ENCODE measurements at places on chromosomes 12 and 14. TPM values are rescaled to one million over a fixed set of nuclear protein-coding genes. Genes with fewer than 3 reads are reported as not detected.

VASH1 gene
- total RNA-seq = 5.6 TPM

KRT71 gene
- not detected for total RNA-seq

DNA sequence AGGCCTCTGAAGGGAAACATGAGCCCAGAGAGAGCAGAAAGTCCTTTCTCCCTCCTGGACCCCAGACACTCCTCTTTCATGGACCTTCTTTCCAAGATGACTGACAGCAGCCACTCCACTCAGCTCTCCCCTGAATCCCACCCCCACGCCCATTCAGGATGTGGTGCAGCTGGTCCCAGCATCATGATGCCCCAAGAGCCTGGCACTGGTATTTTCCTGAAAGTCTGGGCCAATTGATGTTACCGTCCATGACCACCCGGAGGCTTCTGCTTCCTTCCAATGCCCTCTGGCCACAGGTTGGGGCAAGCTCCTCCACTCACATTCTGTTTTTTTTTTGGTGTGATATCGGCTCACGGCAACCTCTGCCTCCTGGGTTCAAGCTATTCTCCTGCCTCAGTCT is 112.6 kb downstream of the CALM1 start:
- peak; percentile 70 for DNase-seq

DNA sequence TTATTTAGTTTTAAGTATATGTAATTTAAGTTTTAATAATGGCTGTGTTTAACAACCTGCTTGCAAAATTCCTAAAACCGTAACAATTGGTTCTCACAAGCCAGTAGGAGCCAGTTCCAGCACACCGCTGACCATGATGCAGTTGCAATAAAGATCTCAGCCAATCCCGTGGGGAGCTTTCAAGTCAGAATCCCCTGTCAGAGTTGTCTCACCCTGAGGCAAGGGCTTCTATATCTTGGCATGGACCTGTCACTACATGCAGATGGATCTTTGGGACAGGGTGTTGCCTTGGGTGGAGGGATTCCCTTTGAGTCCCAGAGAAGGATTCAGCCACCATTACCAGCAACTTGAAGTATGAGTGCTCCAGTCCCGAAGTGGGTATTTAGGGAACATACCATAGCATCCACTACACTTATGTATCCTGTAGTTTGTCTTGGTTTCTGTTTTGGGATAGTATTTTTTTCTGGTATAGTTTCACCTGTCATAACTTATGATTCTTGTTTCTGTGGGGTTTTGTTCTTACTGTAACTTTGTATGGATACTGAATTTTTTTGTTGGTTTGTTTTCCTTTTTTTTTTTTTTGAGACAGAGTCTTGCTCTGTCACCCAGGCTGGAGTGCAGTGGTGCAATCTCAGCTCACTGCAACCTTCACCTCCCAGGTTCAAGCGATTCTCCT is 30.1 kb upstream of the LIMA1 start:
- no peak for DNase-seq

MORN3 gene
- total RNA-seq = 1.4 TPM

DNA sequence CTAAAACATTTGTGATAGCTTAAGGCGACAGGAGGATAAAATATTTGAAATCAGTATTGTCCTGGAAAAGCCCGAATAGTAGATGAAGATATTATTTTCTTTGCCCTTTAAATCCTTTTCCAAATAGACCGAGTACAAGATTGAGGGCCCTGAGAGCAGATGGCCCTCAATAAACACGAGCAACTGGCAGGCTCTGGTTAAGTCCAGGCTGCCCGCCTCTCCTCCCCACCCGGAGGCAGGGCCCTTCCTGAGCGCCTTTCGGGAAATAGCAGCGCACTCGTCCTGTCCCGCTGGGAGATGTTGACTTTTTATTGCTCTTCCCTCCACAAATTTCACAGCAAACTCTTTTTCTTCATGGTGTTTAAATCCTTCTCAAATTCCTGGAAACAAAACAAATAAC is 50.8 kb upstream of the MAX start:
- peak; percentile 75 for DNase-seq

DNA sequence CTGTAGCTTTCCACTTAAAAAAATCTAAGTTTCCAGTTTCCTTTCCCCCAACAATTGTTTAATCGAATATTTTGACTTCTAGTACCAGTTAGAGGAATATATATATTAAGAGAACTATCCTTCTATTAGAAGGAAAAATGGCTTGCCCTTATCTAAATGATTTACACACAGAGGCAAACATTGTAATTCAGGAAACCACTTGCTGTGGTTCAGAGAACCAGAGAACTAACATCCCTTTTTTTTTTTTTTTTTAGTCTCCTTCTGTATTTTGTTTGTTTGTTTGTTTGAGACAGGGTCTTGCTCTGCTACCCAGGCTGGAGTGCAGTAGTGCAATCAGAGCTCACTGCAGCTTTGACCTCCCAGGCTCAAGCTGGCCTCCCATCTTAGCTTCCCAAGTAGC is 746.6 kb downstream of the VRK1 start:
- no peak for DNase-seq

GRCh38 chr12:89316705-89317139 is 35.6 kb downstream of the DUSP6 start:
- DNase-seq = no peak

DNA sequence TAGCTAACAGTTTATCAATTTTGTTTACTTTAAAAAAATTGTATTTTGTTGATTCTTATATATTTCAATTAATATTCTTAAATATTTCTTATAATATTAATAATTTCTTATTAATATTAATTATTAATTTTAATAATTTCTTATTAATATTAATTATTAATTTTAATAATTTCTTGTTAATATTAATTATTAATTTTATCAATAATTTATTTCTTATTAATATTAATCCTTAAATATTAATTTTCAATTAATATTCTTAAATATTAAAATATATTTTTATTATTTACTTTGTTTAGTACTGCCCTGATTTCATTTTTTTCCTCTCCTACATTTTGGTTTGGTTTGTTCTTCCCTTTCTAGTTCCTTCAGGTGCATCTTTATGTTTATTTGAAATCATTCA is 1208.1 kb downstream of the LRFN5 start:
- no peak for DNase-seq

DNA sequence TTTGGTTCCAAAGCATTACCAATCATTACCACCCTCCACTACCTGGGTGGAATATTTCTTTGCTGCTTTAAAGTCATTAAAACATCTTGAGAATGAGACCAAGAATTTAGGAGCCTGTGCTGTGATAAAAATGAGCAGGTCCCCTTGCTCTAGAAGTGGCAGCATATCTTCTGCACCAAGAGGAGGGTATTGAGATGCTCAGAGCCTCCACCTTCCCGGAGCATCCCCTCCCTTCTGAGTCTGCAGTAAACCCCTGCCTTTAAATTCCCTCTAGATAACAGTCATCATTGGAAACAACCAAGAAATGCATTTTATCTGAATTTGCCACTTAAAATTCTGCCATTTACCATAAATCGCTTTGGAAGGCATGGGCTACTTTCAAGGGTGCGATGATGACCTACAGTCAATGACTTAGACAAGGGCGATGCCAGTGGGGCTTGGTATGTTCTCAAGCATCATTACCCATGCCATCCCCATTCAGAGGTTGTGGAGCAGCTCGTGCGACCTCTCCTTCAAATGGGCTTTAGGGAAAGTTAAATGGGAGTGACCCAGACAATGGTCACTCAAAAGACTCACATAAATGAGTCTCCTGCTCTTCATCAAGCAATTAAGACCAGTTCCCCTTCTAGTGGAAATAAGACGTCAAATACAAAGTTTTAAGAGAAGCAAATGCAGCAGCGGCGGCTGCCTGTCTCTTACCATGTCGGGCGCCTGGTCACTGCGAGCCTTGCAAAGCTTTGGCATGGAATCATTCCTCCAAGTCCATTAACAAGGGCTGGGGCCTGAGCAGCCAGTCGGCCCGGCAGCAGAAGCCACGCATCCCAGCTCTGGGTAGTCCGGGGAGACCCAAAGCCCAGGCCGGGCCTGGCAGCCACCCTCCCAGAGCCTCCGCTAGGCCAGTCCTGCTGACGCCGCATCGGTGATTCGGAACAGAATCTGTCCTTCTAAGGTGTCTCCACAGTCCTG is 334.5 kb downstream of the TMEM121 start:
- DNase-seq = peak; percentile 58

DNA sequence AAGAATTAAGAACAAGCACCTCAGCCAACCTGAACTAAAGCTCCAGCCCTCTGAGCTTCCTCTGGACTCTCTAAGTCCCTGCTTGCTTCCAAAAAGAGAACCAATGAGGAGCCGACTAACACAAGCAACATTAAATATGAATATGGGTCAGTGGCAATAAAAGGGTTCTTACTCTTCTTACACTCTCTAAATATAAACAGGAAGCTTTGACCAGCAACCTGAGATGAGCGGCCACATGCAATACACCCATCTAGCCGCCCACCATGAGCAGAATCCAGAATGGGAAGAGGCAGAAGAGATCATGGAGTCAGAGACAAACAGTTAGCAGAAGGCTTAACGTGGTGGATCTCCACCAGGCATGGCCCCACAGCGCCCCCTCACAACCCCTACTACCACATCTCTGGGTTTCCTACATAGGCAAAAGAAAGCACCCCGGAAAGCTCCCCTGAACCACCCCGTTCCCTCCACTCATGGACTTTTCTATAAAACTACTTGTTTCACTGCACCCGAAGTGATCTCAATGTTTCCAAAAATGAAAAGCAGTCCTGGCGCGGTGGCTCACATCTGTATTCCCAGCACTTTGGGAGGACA is 59.4 kb downstream of the TTC7B start:
- no peak for DNase-seq

DNA sequence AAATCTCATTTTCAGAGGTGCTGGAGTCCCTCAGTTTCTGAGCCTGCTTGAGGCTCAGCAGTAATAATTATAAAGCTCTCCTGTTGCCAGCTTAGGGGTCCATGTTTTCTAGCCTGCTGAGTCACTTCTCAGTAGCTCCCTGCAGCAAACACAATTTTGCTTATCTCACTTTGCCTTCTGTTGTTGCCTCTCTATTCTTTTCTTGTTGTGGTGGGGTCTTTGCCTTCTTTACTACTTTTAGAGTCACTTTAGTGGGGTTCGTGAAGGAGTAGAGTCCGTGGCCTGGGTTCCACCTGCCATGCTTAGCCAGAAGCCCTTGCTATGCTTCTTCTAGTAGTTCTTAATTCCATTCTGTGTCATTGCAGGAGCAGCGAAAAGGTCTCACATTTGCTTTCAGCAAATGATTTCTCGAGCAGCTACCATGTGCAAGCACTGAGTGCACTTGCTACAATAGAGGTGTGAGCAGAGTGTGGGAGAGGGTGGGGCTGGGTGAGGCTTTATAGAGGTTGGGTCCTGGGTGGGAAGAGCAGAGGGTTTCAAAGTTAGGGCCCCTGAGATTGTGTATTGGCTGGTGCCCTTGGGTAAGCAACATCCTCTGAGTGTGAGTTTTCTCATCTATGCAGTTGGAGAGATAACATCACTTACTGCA is 114.3 kb downstream of the ADCK1 start:
- DNase-seq = no peak

DNA sequence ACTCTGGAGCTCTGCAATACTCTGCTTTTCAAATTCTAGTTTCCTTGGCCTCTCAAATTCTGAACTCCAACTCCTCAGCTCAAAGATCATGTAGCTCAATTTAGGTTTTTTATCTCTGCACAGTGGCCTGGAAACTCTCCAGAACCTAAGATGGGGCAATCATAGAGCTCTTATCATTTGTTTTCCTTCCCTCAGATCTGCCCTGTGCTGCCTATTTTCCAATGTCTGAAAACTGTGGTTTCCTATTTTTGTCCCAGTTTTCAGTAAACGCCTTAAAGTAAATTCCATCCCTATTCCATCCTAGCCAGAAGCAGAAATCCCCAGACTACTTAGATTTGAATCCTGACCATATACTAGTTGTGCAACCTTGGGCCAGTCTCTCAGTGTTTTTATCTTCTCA is 73.2 kb downstream of the CEP83 start:
- DNase-seq = peak; percentile 58

CELA1 gene
- not detected for total RNA-seq

KRT81 gene
- total RNA-seq = 0.29 TPM

DNA sequence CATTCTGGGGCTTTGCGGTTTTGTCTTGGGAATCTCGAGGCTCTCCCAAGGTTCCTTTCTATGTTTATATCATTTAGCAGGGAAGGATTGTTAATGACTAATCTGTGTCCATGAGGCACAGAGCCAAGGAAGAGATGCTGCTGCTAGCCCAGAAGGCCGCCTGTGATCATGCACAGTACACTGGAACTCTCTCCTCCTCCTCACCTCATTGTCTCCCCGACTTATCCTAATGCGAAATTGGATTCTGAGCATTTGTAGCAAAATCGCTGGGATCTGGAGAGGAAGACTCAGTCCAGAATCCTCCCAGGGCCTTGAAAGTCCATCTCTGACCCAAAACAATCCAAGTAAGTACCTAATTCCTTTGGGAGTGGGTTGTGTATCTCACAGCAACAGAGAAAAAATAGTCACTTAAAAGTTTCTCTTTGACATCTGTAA is at the start of gene NR1H4:
TSS of gene NR1H4 (plus strand) at position 151 of the 435 bp plus-strand sequence. CDS start 19,458 bp downstream, outside the sequence.
- peak; percentile 75 for DNase-seq

GRCh38 chr12:1918884-1919236 is 408 bp upstream of the CACNA2D4 start:
- DNase-seq = no peak

DNA sequence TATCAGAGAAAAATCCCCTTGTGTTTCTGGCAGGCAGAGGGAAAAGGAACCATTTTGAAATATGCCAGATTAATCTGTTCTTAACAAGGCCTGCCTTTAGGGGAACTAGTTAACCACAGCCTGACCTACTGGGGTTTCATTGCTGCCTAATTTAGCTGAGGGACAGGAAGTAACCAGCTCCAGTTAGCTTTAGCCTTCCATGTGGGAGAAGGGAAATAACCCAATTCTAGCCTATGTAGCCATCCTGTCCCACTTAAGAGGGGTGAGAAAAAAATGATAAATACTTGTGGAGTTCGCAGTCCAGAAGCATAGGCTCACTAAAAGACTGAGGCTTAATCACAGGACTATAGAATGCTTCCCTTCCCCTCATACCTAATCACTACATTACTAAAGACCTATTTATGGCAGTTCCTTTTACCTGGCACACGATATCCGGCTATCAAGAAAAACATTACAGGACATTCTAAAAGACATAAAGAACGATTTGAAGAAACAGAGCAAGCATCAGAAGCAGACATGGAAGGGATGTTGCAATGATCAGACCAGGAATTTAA is 22.8 kb downstream of the COX8C start:
- DNase-seq = no peak

DNA sequence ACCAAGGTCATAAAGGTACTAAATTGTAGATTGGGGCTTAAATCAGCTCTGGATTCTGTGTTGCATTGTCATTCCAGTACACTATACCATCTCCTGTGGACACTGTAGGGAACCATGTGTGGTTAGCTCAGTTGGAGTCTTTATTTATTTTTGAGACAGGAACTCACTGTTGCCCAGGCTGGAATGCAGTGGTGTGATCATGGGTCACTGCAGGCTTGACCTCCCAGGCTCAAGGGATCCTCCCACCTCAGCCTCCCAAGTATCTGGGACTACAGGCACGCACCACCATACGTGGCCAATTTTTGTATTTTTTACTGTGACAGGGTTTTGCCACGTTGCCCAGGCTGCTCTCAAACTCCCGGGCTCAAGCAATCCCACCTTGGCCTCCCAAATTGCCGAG is 6.7 kb downstream of the PAPOLA start:
- peak; percentile 49 for DNase-seq

GUCY2C gene
- not detected for total RNA-seq

- no peak for DNase-seq
These were observed 20.1 kb upstream of the PRICKLE1 start for GRCh38 chr12:42609605-42610004.

Data from osteoblast (primary cell).